ENCODE measurements at places on chromosomes 11 and 22.

DNA sequence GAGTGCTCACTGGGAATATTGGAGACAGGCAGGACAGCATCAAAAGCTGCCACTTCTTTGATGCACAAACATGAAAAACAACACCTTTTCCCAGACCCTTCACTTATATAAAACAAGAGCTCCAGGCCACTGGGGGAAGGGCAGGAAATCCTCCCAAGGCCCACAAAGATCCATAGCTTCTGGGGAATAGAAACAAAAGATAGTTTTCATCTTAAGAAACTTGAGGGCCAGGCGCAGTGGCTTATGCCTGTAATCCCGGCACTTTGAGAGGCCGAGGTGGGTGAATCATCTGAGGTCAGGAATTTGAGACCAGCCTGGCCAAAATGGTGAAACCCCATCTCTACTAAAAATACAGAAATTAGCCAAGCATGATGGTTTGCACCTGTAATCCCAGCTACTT lies 15.3 kb downstream of the RTL6 start:
- no peak for DNase-seq

- no peak for DNase-seq
Observed at GRCh38 chr22:20111045-20111688, 4.7 kb upstream of the RANBP1 start.

DNA sequence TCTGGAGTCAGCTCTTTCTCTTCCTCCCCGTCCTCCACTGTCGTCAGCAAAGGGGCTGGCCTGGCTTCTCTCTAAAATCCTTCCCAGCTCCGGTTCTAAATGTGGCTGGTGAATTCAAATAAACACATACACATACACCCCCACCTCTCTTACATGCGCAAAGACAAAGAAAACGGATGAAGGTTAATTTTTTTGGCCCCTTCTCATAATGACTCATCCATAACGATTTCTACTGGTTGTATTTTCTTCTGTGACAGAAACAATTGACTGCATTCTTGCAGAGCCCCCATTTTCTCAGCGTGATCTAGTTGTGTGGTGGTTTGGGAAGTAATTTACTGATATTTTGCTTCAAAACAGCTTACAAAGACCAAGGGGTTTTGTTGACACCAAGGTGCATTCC lies 130.0 kb upstream of the NTM start:
- DNase-seq = no peak

DNA sequence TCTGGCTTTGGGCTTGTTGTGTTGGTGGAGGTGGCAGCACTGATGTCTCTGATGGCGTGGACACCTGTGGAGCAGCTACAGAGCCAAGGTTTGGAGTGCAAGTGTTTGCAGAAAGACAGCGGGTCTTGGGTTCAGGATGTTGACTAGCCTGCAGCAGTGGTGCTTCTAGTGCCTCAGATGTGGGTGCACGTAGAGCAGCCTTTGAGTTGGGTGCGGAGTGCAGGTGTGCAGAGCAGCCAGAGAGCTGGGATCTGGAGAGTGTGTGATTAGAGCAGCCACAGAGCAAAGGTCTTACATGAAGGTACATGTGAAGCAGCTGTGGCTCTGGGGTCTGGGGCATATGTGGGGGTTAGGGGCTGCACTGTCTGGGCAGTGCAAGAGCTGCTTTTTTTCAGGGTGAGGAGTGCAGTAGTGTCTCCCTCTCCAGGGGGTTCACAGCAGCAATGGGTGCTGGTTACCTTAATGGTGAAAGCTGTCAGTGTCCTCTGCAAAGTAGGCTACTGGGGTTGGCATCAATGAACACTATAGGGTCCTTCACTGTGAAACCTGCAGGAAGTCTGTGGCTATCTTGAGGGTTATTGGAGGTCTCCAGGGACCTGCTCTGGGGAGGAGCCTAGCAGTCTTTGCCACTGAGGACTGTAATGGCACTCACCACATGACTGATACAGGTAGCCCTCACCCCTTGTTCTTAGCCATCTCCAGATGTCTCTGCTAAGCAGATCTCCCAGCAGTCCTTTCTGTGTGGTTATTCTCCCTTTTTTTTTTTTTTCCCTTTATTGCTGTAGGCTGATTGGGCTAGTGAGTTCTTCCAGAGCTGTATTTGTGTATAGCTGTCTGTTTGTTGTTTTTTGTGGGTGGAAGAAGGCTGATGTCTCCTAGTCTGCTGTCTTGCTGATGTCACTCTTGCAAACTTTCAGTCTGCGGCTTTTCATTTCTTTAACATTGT lies 14.3 kb downstream of the BIRC2 start:
- DNase-seq = no peak

GRCh38 chr11:34621876-34622275 lies 983 bp downstream of the EHF start:
- no peak for DNase-seq

GRCh38 chr22:36510966-36511881 lies 4.4 kb upstream of the FOXRED2 start:
- peak; percentile 25 for DNase-seq

DNA sequence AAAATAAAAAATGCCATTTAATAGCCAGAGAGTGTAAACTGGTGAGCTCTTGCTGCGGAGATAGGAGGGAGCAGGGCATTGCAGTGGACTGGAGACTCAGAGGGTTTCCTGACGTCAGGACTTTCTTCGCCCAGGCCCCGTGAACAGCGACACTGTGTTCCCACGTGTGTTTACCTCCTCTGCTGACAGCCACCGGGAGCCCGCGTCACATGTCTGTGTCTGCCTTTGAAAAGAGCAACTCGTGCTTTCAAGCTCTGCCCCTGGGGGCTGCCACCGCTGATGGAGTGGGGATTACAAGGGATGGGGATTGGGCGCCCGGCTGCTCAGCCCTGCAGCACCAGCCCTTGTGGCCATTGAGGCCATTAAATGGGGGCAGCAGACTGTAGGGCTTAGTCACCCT lies 3.3 kb downstream of the TANGO2 start:
- peak; percentile 65 for DNase-seq

- no peak for DNase-seq
Observed at GRCh38 chr11:66728038-66728692, 851 bp downstream of the SPTBN2 start.

DNA sequence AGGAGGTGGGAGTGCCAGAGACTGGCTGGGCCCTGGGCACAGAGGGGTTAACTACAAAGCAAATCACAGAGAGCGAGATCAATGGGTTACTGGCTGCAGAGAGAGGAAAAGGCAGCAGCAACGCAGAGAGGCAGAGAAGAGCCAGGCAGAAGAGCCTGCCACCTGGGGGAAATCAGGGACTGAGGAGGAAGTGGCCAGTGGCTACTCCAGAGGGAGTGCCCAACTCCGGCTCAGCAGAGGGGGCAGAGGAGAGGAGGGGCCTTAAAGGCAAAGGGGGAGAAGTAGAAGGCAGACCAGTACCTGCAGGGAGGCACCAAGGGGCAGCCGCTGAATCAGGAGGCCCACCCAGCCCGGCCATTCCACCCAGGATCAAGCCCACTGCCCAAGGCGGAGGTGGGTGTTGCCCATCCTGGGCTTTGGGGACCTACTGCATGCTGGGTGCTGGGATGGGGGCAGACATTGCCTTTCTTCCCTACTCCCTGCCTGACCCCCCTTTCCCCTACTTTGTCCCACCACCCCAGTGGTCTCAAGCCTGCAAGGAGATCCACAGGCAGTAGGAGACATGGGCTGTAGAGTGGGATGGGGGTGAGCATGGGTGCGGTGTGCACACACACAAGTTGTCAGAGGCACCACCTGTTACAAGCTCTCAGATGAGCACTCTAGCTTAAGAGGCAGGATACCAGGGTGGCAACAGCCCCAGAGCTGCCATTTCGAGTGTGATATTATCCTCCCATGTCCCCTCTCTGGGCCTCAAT lies 926 bp upstream of the GALR3 start:
- DNase-seq = no peak

DNA sequence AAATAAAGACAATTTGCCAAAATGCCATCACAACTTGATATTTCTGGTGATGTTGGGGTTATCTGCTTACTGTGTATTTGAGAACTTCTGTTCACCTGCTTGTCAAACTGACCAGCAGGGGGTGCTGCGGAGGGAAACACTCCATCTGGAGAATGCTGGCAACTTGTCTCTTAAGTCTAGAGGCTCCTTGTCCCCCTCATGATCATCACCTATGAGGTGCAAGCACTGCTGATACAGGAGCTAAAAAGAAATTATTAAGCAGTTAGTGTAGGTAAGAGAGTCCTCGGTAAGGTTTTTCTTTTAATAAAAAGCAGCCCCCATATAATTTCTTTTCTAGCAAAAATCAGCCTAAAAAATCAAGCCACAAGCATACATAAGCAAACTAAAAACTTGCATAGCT lies 32.7 kb upstream of the GLYATL1B start:
- peak; percentile 75 for DNase-seq

- no peak for DNase-seq
Observed at GRCh38 chr11:8775332-8775731, 92.7 kb downstream of the RPL27A start.

GRCh38 chr11:94788396-94788795 lies 20.2 kb downstream of the AMOTL1 start:
- no peak for DNase-seq

GRCh38 chr22:44042249-44043218 lies 18.4 kb downstream of the PARVB start:
- DNase-seq = no peak

GRCh38 chr22:22474733-22475132 lies 33.8 kb downstream of the ZNF280B start:
- no peak for DNase-seq

GRCh38 chr11:95514416-95515110 lies 275.0 kb downstream of the FAM76B start:
- DNase-seq = no peak

GRCh38 chr11:128422576-128423370 lies 164.6 kb downstream of the ETS1 start:
- DNase-seq = no peak

- DNase-seq = no peak
Observed at GRCh38 chr11:68349461-68350249, 37.3 kb downstream of the LRP5 start.

GRCh38 chr22:37211866-37212173 lies 457 bp downstream of the SSTR3 start:
- no peak for DNase-seq

GRCh38 chr11:69316956-69317355 lies 23.0 kb downstream of the MYEOV start:
- no peak for DNase-seq

GRCh38 chr22:29717789-29718188 lies 2.0 kb upstream of the CABP7 start:
- no peak for DNase-seq

- DNase-seq = no peak
Observed at GRCh38 chr11:30526558-30526957, 59.6 kb downstream of the MPPED2 start.

GRCh38 chr11:9687711-9688477 lies 24.0 kb downstream of the SWAP70 start:
- DNase-seq = peak; percentile 37

GRCh38 chr11:121299417-121299816 lies 6.8 kb downstream of the SC5D start:
- DNase-seq = no peak

DNA sequence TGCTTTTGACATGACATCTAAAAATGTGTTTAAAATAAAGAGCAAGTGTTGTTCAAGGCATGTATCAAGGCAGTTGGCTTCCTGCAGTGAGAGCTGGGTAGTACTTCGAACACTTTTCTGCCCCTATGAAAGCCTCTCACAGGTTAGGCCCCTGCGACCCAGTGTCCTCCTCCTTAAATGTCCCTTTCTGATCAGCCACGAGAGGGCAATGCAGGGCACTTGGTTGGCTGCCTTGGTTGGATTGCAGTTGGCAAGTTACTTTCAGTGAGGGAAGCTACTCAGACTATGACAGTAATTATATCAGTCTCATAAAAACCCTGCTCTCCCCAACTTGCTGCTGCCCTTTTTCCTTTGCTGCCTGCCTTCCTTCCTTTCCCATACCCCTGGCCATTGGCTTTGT lies 743.8 kb downstream of the NTM start:
- no peak for DNase-seq

DNA sequence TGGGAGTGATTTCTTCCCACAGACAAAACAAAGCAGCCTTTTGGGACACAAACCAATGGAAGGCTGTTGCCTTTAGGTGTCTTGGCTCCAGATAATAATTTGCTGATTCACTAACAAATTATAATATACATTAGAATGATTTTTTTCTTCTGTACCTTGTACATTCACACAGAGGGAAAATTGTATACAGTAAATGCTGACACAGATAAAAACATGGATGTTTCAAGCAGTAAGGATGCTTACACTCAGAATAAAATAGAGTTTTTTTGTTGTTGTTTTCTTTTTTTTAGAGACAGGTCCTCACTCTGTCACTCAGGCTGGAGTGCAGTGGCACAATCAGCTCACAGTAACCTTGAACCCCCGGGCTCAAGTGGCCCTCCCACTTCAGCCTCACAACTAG lies 109.2 kb upstream of the TRPC6 start:
- no peak for DNase-seq

DNA sequence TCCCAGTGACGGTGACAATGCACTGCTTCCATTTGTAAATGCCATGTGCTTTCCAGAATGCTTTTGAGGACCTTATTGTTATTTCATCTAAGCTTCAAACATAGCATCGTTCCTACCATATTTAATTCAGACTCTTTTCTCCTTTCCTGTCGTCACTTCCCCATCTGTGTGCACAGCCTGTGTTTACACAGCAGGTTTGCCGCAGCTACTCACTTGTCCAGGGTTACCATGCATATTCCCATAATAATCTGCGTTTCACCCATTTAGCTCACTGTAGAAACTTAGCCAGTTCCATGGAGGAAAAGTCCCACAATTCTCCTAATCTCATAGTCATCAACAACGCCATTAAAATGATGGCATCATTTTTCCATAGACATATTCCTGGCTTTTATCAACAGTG lies 48.0 kb downstream of the FLI1 start:
- DNase-seq = no peak

- no peak for DNase-seq
Observed at GRCh38 chr11:132561937-132562336, 970.4 kb downstream of the OPCML start.

DNA sequence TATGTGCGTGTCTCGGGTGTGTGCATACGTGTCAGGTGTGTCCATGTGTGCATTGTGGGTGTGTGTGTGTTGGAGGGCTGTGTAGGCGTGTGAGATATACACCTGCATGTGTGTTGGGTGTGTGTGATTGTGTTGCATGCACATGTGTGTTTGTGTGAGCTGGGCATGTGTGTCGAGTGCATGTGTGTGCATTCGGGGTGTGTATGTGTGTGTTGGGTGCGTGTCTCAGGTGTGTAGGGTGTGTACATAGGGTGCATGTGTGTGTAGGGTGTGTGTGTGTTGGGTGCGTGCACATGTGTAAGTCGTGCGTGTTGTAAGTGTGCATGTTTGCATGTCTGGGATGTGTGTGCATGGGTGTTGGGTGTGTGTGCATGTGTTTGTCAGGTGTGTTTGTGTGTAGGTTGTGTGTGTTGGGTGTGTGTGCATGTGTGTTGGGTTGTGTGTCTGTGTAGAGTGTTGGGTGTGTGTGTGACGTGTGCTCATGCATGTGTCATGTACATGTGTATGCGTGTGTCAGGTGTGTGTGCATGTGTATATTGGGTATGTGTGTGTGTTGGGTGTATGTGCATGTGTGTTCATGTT lies 4.1 kb downstream of the MUC6 start:
- DNase-seq = no peak

DNA sequence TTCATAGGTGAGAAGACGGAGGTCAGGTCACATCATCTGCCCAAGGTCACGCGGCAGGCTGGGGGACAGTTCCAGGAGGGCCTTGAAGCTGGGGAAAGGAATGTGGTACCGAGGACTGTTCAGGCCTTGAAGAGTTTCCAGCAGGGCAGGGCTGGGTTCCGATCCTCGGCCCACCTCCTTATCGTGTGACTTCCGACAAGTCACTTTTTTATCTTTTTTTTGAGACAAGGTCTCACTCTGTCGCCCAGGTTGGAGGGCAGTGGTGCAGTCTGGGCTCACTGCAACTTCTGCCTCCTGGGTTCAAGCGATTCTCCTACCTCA lies 623 bp downstream of the NDUFS8 start:
- peak; percentile 50 for DNase-seq

Data from hematopoietic multipotent progenitor cell treated with erythropoietin and hydrocortisone succinate and interleukin-3 and kit ligand, for 17 days (in vitro differentiated cells).